8988T (cell line): ENCODE measurements at places on chromosomes 16 and 17.

GRCh38 chr16:2008009-2008526 is 1.6 kb downstream of the ZNF598 start:
- DNase-seq: no peak

DNA sequence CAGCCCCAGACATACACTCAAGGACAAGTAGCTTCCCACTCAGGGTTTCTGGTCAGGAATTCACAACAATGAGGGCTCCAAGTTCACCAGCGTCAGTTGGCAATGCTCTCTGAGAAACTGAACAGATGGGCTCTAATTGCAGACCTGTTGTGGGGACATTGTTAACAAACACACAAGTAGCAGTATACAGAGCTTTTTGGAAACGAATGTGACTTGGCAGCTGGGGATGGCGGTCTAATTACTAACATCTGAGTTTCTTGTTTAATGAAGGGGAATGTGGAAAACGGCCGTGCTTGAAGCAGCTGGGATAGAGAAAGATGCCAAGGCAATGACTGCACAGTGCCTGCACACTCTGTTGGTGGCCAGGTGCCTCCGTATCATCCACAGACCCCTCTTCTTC is 316.1 kb upstream of the IRX3 start:
- DNase-seq: no peak

GRCh38 chr17:61201211-61201610 is 198.4 kb upstream of the TBX2 start:
- no peak for DNase-seq

DNA sequence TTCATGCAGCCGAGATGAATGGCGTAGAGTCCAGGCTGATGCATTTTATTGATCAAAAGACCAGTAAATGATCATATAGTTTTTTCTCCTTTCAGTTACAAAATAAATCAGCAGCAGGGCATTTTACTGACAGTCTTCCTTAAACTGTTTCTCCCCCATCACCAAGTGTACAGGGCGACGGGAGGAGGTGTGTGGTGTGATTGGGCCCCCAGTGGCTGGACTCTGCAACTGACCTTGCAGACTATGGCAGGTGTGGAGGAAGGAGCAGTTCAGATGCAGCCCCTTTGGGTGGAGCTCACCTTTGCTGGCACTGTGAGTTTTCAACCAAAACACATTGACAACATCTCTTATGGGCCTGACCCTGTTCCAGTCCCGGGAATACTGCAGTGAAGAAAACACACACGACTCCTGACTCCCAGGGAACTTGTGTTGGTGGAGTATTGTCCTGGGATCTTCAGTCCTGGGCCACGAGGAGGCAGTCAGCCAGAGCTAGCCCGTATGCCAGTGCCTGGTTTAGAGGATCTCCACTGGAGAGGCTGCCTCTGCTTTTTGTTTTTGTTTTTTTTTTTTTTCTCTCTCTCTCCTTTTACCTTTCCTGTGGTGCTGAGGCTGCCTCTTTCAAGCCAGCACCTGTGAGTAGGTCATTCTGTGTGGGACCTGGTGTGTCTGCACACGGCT is 29.8 kb downstream of the KIAA0513 start:
- peak; percentile 81 for DNase-seq

DNA sequence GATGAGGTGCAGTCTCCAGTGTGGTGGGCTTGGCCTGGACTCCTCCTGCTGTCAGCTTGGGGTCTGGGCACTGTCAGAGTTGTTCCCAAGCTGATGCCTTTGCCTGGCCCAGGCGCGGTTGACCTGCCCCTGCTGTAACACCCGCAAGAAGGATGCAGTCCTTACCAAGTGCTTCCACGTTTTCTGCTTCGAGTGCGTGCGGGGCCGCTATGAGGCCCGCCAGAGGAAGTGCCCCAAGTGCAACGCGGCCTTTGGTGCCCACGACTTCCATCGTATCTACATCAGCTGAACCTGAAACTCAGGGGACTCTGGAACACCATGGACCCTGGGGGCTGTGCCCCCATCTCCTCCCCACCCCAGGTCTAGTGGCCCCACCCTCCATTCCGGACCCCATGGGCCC is 11.7 kb downstream of the RNF40 start:
- DNase-seq: no peak

GRCh38 chr17:21007646-21008045 is 35.2 kb downstream of the USP22 start:
- no peak for DNase-seq

GRCh38 chr17:39123627-39124026 is 27.8 kb downstream of the PLXDC1 start:
- DNase-seq: no peak

- DNase-seq: no peak
Observed at GRCh38 chr17:59300941-59301340, 30.5 kb upstream of the YPEL2 start.

- DNase-seq: no peak
Observed at GRCh38 chr16:68636818-68637217, 8.3 kb upstream of the CDH3 start.

DNA sequence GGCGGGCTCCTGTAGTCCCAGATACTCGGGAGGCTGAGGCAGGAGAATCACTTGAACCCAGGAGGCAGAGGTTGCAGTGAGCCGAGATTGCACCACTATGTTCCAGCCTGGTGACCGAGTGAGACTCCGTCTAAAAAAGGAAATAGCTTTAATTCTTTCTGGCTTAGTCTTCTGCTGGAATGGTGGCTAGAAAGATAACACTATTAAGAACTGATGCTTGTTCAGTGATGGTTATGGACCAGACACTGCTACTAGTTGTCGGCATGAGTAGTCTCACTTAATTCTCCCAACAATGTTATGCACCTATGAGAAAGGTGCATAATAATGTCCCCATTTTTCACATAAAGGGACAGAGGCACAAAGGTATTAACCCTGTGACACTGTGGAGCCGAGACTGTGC is 188.7 kb downstream of the HS3ST3A1 start:
- DNase-seq: no peak

- DNase-seq: no peak
Observed at GRCh38 chr16:90009172-90009899, 9.9 kb downstream of the DBNDD1 start.

GRCh38 chr17:39225959-39226683 is 376 bp upstream of the STAC2 start:
- no peak for DNase-seq

DNA sequence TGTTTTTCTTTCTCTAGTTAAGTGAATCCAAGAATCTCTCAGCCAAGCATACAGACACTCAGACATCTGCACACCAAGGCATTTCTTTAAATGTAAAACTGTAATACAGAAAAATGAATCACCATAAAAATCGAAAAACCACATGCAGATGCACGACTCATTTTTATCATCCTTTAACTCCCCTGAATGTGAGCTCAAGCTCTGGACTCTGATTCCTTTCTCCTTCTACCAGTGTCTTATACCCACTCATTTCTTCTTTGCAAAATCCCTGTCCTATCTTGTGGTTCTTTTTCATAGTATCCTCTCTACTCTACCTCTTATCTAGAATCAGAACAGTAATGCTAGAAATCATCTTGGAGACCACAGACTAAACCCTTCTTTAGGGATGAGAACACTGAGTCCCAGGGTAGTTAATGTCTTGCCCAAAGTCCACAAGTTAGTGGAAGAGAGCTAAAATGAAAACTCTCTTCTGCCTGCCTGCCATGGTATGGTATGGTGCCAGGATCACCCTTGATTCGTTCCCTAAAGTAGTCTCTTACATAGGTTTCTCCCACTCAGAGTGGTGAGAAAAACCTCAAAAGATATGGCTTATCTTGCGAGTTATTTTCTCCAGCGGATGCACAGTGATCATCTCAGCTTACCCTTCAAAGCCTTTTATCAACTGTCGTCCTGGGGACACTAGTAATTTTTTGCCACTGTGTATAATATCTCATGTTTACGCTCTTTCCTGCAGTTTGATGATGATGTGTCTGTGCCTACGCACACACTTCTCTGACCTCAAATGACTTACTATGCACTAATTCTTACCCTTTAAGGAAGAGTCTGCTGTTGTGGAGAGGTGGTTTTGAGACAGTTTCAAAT is 30.2 kb downstream of the BRD7 start:
- no peak for DNase-seq
